ENCODE measurements at places on chromosomes 12 and 14.

- no peak for DNase-seq
Measured at GRCh38 chr12:81400024-81400423, 322.1 kb downstream of the ACSS3 start.

DNA sequence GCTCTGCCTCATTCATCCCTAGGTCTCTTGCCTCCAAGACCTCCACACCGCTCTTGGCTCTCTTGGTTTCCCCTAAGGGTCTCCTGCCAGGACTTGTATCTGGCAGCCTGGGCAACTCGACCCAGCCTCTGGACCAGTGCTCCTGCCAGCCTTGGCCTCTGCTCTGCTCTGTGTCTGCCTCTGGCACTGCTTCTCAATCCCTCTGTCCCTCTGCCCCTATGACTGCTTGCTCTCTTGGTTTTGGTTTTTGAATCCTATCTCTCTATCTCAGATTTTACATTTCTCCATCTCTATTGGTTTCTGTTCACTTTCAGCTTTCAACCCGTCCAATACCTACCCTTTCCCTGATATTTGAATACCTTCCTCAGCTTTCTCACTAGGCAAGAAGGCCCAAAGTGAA, 6.3 kb downstream of the ITGA5 start:
- no peak for DNase-seq

GRCh38 chr12:72740064-72740463, 467.9 kb downstream of the TRHDE start:
- DNase-seq = no peak

DNA sequence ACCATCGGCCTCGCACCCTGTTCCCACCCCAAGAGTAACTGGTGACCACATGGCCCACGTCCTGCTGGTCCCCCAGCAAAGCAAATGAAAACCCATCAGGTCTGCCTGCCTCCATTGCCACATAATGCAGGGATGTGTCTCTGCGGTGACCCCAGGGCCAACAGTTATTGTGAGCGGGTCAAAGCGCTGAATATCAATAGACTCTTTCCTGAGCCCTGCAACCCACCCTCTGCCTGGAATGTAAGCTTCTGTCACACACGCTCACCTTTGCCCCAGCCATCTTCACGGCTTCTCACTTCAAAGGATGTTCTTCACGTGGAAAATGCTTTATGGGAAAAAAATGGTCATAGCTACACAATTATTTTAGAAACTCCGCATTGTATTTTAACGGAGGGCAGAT, 63.9 kb downstream of the FZD10 start:
- DNase-seq = no peak

DNA sequence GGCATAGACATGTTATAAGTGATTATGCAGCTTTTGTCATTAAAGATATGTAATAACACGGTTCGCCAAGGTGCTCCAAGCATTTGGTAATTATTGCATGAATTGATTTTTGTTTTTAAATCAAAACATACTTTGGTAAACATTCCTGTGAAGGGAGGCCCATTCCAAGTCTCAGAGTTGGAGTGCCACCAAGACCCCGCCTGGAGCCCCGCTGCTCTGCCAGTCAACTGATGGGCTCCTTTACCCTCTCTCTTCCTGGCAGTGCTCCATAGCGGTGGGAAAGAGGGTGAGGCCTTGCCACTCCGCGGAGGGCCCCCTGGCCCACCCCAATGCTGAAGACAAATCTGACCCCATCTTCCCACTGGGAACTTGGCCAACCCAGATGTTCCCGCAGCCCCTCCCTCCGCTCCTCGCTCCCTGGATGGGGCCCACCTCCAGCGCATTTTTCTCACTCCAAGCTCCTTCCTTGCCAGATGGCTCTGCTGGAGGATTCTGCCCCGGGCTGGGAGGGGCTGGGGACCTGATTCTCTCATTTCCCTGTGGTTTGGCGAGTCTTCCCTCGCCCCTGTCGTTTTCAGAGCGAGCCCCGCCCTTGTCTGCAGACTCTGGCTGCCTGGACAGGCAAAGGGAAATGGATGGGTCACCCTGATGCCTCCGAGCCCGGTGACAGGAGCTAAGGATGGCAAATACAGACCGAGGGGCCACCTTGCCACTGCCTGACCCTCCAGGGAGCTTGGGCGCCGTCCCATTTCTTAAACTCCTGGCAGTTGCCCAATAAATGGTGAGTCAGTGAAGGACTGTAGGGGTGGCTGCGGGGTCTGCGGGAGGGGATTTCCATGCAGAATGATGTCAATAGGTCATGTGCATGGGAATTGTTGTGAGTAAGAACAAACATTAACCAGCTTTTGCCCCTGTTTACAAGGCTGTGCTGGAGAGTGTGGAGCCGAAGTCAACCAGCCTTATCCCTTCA, 9.2 kb upstream of the PAPLN start:
- DNase-seq = no peak

DNA sequence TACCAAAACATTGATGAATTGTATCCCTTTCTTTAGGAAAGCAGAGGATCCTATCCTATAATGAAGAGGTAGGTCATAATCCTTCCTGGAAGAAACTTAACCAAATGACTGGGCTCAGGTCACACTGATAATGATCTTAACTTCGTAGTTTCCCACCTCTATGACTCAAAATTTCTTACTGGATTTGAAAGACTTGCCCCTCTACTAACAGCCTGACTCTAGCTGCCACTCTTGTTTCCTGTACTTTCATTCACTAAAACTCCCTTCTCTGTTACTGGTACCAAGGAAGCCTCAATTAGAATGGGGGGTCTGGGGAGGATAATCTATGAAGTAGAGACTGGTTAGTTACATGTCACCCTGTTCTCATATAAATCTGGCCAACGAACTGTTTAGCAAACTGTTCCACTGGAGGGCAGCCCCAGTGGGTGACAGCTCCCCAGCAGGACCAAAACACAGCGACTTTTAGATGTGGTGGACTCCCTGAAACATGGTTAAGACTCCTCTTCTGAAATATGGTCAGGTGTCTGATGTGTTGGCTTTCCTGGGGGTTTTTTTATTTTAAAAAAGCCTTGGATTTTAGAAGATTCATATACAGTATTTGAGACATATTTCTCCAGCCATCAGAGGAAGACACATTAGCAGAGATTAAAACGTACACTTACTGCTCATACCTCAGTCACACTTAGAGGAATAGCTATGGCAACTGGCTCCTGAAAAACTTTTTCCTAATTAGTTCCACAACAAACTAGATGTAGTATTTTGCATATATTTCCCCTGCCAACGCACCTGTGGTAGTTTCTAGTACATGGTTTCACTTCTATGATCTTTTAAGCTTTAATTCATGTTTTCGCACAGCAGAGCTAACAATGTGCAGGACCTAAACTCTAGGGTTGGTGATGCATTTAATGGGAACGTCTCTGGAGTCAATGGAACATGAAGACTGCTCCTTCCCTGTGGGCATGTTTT, 72.3 kb downstream of the ACADS start:
- DNase-seq = no peak
